LHCN-M2 (cell line): ENCODE measurements at places on chromosomes 11 and 22.

- no peak for DNase-seq
Measured at GRCh38 chr11:66546966-66547661, 411 bp downstream of the ACTN3 start.

DNA sequence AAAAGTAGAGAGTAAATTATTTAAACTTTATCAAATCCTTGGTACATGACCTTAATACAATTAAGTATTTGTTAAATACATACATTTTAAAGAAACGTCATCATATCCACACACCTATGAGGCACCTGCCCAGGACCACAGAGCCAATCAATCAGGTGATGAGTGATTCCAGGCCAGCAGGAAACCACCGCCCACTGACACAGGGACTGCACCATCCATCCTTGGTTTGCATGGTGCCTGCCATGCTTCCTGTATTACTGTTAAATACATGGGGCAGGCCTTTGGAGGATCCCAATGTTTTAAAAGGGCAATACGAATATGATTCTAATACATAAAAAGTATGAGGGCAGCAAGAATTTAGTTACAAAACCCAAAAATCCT lies 7.0 kb upstream of the TBC1D10A start:
- no peak for DNase-seq

DNA sequence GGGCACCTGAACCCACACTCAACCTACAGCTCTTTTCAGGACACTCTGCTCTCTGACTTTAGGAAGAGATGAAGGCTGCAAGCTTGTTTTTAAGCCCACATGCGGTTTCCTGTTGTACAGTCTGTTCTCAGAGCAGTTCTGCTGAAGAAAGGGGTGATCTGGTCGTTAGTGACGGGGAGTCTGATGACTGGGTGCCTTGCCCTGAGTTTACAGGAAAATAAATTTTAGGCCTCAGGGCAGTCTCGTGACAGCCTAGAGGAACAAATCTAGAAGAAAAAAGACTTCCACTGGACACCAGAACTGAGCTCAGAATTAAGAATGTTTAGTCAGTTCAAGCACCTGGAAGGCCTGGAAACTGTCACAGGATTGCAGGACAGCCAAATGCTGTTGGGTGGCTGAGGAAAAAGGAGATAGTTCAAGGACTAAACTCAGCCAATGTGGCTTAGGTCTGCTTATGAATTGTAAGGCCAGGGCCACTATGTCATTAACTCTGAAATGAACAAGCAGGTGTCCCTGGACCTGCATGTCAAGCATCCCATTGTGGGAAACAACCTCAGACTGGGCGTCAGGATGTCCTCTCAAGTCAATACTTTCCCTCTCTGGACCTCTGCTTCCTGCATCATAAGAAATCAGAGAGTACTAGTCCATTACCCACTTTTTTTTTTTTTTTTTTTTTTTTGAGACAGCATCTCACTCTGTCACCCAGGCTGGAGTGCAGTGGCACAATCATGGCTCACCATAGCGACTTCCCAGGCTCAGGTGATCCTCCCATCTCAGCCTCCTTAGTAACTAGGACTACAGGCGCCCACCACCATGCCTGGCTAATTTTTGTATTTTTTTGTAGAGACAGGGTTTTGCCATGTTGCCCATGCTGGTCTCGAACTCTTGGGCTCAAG lies 5.7 kb downstream of the PIK3IP1 start:
- DNase-seq: no peak

DNA sequence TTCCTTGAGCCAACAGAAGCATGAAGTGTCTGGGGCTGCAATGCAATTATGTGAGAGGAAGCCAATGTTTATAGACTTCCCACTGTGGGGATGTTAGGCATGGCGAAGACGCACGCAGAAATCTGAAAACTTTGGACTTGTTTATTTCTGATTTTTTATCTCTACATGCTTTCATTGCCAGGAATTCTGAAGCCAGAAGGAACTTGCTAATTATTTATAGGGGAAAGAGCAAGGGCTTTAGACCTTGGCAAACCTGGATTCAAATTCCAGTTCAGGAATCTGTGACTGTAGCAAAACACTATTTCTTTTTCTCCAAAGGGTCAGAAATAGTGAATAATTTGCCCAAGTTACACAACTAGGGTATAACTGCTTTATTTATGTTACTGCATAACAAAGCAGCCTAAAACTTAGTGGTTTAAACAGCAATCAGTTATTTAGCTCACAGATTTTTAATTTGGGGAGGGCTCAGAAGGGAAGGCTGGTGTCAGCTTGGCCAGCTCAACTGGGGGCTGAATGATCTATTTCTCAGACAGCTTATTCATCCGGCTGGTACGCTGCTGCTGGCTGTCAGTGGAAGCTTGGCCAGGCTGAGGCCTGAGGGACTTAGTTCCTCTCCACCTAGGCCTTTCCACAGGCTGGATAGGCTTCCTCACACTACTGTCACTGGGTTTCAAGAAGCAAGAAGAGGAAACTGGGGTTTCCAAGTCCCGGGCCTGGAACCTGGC lies 1.9 kb upstream of the OR6Q1 start:
- no peak for DNase-seq
